ENCODE measurements at places on chromosomes 16 and 17.
A peak's percentile ranks its signal among the peaks of the same experiment; 100 is the strongest.

DNA sequence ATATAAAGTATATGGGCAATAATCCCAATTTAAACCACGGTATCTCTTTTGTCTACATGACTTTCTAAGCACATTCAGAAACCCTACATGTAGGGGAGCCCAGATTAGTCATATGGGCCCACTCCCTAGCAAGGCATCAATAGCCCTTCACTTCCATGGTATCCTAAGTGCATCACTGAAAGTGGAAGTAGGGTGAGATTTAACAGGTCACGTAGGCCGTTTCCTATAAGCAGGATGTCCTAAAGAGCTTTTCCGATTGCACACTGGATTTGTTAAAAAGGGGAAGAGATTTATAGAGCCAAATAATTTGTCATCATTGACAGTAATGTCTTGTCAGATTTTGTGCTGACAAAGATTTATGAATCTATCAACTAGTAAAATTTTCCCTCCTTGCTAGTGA lies 39.0 kb downstream of the CA4 start:
- DNase-seq, result no peak

DNA sequence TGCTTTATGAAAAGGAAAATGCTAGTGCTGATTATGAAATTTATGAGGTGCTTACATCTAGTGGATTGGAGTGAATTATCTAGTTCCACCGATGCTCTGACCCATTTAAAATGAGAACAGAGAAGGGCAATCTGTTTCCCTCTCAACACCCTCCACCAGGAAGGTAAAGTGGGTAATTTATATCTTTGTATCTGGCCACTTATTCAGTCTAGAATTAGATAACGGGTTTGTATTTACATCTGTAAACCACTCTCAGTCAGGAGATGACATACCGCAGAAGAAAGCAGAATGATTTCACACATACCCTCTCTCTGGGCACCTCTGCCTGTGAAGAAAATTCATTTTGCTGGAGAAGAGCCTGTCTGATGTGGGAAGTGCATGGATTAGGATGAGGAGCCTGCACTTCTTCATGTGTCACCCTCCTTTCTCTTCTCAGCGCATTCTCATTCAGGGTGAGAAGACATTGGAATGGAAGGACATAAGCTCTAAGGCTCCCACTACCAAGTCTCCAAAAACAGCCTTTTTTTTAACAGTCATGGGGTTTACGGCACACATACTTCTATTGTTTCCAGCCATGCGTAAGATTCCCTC lies 646.7 kb upstream of the SALL1 start:
- DNase-seq, result no peak

DNA sequence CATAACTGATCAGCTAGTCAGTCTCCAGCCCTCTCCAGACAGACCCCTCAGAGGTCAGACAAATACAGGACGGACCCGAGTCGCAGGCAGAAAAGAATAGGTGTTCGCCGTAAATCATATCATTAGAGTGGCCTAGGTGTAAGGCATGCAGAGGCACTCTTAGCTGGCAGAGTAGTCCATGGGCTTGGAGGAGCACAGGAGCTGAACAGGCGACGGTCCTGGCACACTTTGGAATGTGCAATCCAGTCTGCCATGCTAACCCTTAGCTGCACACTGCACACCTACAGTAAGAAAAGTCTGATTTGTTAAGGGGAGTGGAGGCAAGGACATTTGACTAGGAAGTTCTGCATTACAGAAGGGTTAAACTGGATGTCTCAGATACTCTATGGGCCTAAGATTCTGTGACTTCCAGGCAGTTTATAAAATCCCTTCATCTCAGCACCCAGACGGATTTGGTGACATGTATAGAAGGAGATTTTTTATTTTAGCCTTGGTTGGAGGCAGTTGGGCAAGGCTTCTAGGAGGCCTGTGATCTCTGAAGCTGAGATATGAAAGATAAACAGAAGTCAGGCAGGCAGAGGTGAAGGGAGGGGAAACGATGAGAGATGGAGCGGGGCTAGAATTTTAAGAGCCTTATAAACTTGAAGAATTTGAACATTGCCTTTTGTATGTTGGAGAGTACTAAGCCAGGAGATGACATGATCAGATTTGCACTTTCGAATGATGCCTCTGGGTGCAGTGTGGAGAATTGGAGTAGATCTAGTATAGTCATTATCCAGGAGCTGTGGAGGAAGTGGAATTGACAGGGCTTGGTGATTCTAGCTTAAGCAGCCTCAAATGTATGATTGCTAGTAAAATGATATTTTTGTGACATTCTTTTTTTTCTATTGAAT lies 34.6 kb upstream of the SLC5A11 start:
- no peak for DNase-seq

GRCh38 chr17:76547183-76547641 lies 7.4 kb downstream of the PRCD start:
- peak; percentile 67 for DNase-seq

DNA sequence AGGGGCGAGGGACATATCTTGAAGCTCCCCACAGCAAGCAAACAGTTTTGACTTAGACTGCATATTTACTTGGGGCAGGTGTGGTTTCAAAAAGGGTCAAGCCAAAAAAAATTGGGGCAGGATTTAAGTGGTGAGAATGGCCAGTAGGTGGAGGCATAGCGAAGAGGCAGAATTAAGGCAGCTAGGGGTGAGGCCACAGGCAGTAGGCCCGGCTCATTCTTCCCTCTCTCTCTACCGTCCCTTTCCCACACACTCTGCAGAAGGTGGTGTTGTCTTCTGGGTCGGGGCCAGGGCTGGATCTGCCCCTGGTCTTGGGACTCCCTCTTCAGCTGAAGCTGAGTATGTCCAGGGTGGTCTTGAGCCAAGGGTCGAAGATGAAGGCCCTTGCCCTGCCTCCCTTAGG lies 2.6 kb downstream of the SHBG start:
- no peak for DNase-seq

DNA sequence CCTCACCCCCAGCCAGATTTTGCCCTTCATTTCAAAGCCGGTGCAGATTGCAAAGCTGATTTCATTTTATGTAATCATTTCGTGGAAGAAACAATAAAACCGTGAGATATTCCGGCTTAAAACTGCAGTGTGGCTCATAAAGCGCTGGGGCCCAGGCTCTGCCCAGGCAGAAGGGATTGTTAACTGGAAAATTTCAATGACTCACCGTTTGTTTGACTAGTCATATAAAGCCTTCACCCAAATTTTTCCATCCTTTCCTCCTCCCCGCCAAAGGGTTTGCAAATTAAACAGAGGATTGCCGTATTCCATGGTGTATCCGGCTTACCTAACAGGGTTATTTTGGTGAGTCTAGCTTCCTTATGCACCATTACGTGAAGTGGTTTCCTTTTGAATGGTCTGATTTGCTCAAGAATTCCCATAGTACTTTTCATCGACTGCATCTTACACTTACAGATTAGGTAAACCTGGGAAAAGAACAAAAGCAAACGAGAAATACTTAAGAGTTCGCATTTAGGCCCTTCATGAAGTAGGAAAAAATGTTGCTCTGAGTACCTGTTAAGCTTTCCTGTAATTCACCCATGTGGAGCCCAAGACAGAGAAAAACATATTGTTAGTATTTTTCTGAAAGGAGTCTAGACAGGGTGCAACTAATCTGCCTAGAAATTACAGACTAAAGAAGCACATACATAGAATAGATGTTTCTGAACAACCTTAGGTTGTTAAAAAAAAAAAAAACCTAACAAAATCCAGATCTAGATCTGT lies 949 bp upstream of the GSPT1 start:
- no peak for DNase-seq

- DNase-seq, result no peak
These were observed 99.9 kb downstream of the MSI2 start for GRCh38 chr17:57356153-57356718.

- DNase-seq, result no peak
These were observed at the start of gene SGCA for GRCh38 chr17:50165867-50166517. TSS of gene SGCA (plus strand) at chr17:50166005. CDS start at chr17:50166041, 36 bp downstream.

GRCh38 chr17:63162406-63163157 lies 196.5 kb downstream of the TANC2 start:
- no peak for DNase-seq

DNA sequence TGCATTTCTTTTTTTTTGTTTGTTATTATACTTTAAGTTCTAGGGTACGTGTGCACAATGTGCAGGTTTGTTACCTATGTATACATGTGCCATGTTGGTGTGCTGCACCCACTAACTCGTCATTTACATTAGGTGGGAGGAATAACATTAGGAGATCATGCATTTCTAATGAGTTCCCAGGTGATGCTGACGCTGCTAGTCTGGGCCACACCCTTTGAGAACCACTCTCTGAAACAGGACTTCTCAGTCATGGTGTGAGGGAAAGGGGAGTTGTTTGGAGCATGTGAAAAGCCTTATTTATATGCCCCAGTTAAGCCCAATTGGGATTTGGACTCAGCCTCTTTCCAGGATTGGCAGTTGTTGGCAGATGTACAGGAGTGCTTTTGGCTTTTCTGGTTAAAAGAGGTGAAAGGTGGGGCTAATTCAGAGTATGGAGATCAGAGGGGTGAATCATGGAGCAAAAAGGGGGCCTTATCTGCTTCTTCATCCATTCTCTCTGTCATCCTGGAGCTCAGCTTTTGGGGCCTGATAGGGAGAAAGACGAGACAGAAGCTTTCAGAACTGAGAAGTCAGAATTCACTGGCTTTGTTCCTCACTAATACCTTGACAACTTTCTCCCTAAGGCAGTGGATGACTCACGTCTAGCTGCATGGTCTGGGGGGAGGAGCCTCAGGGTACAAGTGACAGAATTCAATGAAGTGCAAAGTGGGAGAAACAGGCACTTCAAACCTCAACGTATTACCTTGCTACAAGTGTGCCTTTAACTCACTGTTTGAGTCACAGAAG lies 180.0 kb upstream of the CACNG3 start:
- no peak for DNase-seq

GRCh38 chr17:73284354-73284753 lies 22.7 kb upstream of the CPSF4L start:
- no peak for DNase-seq

GRCh38 chr17:42773290-42774035 lies at the start of gene VPS25:
TSS of gene VPS25 (plus strand) at chr17:42773449. CDS start at chr17:42773476, 27 bp downstream.
- peak; percentile 81 for DNase-seq

DNA sequence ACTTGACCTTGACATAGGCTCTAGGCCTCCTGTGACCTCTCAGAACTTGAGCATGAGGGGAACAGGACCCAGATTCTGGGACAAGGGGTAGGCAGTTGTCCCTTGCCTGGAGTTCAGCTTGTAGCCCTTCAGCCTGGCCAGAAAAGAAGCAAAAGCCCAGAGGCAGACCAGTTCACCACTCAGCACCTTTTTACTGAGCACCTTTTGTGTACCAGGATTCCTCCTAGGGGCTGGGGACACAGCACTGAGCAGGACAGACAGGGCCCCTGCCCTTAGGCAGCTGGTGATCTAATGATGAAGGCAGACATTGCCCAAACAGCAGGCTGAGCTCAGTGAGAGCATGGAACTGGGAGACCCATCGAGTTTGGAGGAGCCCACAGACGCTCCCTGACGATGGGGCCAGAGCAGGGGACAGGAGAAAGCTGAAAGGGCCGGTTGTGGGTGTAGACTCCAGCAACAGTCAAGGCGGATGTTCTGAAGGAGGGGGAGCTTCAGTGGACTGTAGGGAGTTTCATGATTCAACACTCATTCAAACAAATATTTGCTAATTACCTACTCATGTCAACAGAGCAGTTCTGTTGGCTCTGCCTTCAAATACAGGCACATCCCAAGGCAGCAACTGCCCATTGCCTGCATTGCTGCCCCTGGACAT lies 32.0 kb downstream of the SBK1 start:
- no peak for DNase-seq

DNA sequence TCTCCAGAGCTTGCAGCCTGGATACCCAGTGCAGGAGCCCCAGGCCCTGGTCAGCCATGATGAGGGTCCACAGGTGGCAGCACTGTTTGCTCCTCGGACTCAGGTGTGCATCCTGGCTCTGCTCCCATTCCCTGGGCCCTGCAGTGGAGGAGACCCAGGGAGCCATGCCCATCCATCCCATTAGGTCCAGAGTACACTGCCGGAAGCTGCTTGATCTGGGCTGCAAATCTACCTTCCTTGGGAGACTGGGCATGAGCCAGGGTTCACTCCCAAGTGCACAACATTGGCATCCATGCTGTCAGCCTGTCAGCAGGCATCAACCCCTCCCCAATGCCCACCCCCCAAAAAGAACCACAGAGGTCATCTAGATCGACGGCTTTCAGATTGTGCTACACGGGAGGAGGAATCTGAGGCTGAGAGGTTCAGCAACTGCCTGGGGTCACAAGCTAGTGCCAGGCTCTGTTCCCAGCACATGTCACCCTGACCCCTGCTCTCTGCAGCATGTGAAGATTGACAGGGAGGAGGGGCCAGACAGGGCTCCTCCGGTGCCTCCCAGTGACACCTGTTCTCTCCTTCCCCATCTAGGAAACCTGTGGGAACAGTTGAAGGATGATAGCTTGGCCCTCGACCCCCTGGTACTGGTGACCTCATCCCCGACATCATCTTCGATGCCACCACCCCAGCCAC lies 15.7 kb downstream of the UNC119 start:
- no peak for DNase-seq

- no peak for DNase-seq
These were observed 27.9 kb downstream of the CACNA1H start for GRCh38 chr16:1180549-1181403.

DNA sequence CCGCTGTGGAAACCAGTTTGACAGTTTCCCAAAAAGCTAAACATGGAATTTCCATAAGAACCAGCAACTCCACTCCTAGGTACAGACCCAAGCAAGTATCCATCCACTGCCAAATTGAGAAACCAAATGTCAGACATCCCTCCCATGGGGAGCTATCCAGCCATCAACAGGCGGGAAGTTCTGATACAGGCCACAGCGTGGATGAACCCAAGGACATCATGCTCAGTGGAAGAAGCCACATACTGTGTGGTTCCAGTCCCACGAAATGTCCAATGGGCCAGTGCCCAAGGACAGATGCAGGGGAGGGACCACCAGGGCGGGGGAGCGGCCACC lies 12.6 kb upstream of the BAIAP2 start:
- DNase-seq, result peak; percentile 3

GRCh38 chr16:85731179-85731578 lies 19.7 kb downstream of the C16orf74 start:
- DNase-seq, result no peak

GRCh38 chr17:47663912-47664623 lies 14.3 kb downstream of the KPNB1 start:
- DNase-seq, result no peak

- no peak for DNase-seq
These were observed 66.1 kb downstream of the AXIN2 start for GRCh38 chr17:65495122-65496055.

- no peak for DNase-seq
These were observed 1.6 kb upstream of the SEZ6 start for GRCh38 chr17:29007456-29007855.

DNA sequence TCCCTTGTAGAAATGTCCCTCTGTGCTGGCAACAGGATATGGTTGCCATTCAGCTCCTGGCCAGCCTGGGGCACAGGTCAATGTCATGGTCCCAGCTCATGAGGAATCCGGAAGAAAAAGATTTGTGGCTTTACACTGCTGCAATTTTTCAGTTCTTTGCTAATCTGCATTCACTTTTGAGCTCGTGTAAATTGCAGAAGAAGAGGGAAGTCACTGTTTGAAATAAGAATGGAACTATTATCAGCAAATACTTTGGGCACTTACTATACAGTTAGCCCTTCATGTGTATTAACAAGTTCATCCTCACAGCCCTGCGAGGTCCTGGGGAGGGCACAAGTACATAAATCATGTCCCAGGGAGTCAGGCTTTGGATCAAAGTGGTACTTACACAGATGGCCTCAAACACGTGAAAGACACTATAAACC lies 14.2 kb downstream of the SLC47A2 start:
- no peak for DNase-seq

- DNase-seq, result no peak
These were observed 116.9 kb upstream of the CLEC3A start for GRCh38 chr16:77905374-77905920.

- no peak for DNase-seq
These were observed 262.0 kb downstream of the ZFHX3 start for GRCh38 chr16:72785886-72786285.

- DNase-seq, result no peak
These were observed 7.6 kb downstream of the CCDC102A start for GRCh38 chr16:57528499-57529390.

All from GM12891 (cell line).